H54 (cell line): ENCODE measurements at places on chromosomes 3 and 15.

DNA sequence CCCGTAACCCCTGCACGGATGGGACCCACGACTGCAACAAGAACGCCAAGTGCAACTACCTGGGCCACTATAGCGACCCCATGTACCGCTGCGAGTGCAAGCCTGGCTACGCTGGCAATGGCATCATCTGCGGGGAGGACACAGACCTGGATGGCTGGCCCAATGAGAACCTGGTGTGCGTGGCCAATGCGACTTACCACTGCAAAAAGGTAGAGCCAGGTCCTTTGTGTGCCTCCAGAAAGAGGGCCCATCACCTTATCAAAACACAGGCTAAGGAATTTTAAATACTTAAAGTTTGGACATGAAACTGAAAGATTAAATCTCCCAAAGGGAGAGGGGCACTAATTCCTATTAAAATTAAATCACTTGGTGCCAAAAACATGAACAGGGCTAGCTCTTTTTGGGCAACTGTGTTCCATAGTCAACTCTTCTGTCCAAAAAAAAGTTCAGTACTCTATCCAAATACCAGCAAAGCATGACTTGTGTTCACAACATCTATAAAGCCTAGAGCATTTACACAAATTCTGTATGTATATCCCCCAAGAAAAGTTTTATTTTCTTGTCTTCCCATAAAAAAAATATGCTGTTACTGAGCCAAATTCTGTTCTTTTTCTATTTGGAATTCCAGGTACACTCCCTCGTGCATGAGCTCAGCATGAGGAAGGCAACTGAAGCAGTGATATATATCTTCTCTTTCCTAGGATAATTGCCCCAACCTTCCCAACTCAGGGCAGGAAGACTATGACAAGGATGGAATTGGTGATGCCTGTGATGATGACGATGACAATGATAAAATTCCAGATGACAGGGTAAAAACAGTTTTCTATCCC lies 9.2 kb downstream of the THBS1 start:
- DNase-seq: no peak

- DNase-seq: no peak
These were observed 420.6 kb downstream of the MECOM start for GRCh38 chr3:169242708-169243513.

- DNase-seq: no peak
These were observed 109.6 kb downstream of the PLD1 start for GRCh38 chr3:171700653-171701052.

GRCh38 chr3:15875016-15875689 lies 77.4 kb upstream of the ANKRD28 start:
- peak; percentile 19 for DNase-seq

DNA sequence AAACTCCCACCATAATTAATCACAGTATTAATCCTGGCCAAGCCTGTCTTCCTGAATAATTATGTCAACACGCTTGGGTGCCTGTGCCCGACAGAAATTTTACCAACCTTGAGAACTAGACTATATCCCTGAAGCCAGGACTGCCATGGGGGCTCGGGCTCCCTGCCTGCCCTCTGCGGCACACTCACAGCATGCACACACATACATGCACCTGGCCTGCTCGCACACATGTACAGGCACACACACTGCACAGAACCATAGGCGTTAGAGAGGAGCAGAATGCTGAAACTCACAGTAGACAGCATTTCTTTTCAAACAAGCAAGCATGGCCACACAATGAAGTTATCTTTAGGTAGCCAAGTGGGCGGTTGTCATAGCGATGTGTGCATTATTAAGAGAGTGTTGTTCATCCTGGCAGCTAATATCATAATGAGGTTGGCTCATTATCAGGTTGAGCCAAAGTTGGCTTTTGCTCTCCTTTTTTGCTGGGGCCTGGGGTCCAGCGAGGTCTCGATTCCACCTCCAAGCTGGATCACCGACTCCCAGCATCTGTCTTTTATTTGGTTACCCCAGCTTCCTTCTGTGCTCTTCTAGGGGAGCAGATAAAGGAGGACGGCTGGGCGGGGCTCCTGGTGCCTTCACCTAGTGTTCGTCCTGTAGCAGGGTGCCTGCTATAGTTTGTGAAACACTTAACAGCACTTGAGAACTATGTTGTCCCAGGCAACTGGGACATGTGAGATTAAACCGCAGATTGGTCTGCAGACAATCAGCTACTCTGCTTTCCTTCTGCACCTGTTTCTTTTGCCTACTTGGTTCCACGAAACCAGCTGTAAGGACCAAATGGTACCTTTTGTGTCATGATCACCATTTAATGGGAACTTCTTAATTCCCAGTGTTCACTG lies 91.4 kb downstream of the ZNF621 start:
- no peak for DNase-seq

GRCh38 chr3:42979044-42979972 lies at the start of gene GASK1A:
Gene GASK1A (plus strand): TSS chr3:42979311. CDS start chr3:42979643, 332 bp downstream.
- no peak for DNase-seq
